ENCODE measurements at places on chromosomes 13 and 19.
A peak's percentile ranks its signal among the peaks of the same experiment; 100 is the strongest.

DNA sequence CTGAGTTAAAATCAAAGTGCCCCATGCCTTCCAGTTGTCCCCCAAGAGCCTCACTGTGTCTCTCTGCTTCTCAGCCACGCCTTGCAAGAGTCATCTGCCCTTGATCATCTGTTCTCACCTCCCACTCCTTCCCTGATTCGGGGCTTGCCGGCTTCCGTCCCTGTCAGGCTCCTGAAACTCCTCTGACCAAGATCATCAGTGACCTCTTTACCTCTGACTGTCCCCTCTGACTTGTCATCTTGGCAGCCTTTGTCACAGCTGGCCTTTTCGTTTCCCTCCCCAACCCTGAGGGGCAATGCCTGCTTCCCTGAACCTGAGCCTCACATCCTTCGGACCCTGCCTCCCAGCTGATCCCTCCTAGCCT is 66.3 kb downstream of the MAP4K1 start:
- DNase-seq, result no peak

DNA sequence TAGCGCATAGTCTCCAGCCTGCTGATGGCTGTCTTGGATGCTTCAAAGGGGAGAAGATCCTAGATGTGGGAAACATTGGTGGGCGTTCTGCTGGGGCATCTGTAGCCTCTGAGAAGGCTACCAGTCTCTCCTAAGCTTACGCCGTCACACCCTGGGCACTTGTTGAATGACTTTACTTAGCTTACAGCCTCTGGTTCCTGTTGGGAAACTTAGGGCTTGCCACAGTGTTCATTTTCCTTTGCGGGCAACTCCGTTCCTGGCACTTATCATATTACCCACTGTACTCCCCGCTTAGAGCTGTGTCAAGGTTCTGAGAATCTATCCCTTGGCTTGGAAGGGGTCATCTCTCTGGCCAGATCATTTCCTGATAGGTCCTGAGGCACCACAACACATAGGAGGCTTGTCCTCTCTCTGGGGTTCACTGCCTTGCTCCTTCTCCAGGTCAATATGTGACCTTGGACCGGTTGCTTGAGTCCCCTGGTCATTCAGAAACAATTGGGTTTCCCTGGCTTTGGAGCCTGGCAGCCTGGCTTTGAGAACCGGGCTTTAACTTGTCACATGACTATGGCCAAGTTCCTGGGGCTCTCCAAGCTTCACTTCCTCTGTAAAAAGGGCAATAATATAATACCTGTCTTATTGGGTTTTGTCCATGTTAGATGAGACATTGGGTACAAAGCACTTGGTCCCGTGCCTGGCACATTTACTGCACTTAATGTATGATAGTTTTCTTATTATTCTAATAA is 20.5 kb upstream of the ALOX5AP start:
- DNase-seq, result no peak

GRCh38 chr19:31356587-31357314 is 7.5 kb upstream of the TSHZ3 start:
- DNase-seq, result peak; percentile 63

- DNase-seq, result no peak
Measured at GRCh38 chr19:35993923-35994598, 927 bp upstream of the SDHAF1 start.

GRCh38 chr19:46925548-46925950 is 64.8 kb downstream of the ARHGAP35 start:
- peak; percentile 60 for DNase-seq

DNA sequence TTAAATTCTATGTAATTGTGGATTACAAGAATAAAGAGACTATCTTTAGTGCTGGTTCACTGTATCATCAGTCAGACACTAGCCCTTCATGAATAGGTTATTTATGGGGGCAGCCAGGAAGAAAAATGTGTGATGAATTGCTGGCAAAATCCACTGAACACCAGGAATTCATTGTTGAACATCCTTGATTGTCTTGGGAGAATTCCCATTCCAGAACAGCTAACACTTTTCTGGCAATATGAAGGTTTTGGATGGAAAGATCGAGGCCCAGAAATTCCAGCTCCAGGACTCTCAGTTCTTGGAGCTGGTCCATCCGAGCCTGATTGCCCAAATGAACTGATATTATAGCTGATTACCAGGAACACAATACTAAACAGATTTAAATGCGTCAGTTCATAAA is 11.5 kb upstream of the SPART start:
- no peak for DNase-seq

DNA sequence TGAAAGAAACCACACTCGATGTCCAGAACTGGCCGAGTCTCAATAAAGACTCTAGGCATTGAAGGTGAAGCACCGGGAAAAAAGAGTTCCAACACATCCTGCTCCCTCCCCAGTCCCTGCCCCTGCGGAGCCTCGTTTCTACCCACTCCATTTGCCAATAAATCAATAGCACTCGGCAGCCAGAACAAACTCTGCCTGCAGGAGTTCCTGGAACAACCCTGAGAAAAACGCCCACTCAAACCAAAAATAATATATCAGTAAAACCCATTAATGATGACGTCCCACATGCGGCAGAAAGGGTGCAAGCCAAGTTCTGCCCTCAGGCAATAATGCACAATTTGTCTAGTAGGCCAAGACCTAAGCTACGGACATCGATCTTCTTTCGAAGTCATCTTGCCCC is 41.0 kb downstream of the PDCD5 start:
- DNase-seq, result no peak

DNA sequence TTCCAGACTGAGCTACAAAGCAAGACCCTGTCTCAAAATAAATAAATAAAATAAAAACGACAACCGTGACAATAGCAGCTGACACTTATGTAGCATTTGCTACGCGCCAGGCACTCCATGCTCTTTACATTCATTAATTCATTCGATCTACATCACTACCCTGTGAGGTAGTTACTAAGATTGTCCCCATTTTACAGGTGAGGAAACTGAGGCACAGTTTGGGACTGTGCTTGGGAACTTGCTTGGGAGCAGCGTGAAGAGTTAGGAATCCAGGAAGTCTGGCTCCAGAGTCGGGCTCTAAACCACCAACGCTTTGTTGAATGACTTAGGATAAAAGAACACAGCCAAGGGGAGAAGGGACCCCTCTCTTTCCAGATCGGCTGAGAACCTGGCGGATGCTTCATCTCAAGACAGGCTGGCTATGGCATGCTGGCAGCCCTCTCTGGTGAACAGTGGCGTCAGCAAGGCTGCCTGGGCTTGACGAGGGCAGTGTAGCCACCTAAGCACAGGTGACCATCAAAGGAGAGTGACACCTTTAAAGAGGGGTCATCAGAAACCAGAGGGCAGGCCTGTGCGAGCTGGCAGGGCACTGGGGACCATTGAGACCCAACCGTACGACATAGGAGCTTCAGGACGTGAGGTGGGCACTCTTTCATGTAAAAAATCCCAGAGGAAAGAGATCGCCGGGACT is 591 bp downstream of the DOHH start:
- DNase-seq, result no peak

- DNase-seq, result no peak
Measured at GRCh38 chr13:99892196-99892613, 79.4 kb downstream of the ZIC5 start.

All from Daoy (cell line).